ENCODE measurements at places on chromosomes 3 and 15.

DNA sequence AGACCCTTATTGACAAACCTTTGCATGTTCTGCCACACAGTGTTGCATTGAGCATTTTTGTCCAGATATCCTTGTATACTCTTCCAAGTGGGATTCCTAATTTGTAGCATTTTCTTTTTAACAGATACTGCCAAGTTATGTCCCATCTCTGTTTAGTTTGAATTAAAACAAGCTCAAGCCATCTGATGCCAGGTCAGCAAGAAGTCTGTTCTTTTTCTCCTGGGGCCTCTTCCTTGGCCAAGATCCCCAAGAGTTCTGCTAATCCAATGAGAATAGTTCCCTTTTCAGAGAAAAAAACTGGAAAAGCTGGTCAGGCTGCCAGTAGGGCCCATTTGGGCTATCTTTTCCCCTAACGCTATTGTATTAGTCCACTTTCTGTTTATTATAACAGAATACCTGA, 29.8 kb downstream of the GLDN start:
- no peak overlapping the region for H3K27ac ChIP-seq
- H3K27me3 ChIP-seq, result no peaks in the 10 kb centered on the region
- no peak for DNase-seq
- H3K4me1 ChIP-seq, result no peaks in the 10 kb centered on the region
- H3K4me3 ChIP-seq, result no peak overlapping the region

DNA sequence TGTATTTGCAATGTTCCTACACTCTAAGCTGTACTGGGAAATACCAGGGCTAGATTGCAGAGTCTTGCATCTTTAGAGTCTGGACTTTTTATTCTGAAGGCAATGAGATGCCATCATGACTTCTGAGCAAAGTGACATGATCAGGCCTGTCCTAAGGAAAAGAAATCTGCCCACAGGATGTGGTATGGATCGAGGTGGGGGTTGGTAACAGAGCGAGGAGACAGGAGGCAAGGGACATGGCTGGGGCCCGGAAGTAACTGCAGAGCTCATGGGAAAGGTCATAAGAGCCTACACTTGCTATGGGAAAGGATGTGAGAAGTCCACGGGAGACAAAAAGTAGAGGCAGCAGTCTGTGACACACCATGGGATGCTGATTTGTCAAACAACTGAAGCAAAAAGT, 121.5 kb downstream of the OXNAD1 start:
- H3K4me1 ChIP-seq, result peaks cover 57% of the 10 kb centered on the region
- no peaks in the 10 kb centered on the region for H3K27me3 ChIP-seq
- H3K4me3 ChIP-seq, result no peak overlapping the region
- peak; percentile 89 for DNase-seq

GRCh38 chr15:101696829-101697228, 27.4 kb downstream of the TARS3 start:
- no peaks in the 10 kb centered on the region for H3K27me3 ChIP-seq
- peaks cover 18% of the 10 kb centered on the region for H3K4me1 ChIP-seq
- no peak for DNase-seq
- H3K4me3 ChIP-seq, result no peak overlapping the region
- peaks cover 17% of the 10 kb centered on the region for H3K36me3 ChIP-seq
- no peak overlapping the region for H3K27ac ChIP-seq

- H3K4me3 ChIP-seq, result no peak overlapping the region
- H3K36me3 ChIP-seq, result no peaks in the 10 kb centered on the region
- no peaks in the 10 kb centered on the region for H3K4me1 ChIP-seq
- no peak for DNase-seq
These were observed 60.5 kb downstream of the LMCD1 start for GRCh38 chr3:8562081-8562595.

GRCh38 chr3:32469151-32469874, 33.3 kb downstream of the CMTM6 start:
- H3K4me1 ChIP-seq, result peaks cover 9% of the 10 kb centered on the region
- no peak for DNase-seq
- H3K27me3 ChIP-seq, result no peaks in the 10 kb centered on the region
- no peak overlapping the region for H3K4me3 ChIP-seq
- H3K36me3 ChIP-seq, result peaks cover 34% of the 10 kb centered on the region
- no peak overlapping the region for H3K27ac ChIP-seq

GRCh38 chr15:71044006-71044405, 71.3 kb upstream of the THSD4 start:
- DNase-seq, result no peak
- no peak overlapping the region for H3K4me3 ChIP-seq
- no peak overlapping the region for H3K27ac ChIP-seq

DNA sequence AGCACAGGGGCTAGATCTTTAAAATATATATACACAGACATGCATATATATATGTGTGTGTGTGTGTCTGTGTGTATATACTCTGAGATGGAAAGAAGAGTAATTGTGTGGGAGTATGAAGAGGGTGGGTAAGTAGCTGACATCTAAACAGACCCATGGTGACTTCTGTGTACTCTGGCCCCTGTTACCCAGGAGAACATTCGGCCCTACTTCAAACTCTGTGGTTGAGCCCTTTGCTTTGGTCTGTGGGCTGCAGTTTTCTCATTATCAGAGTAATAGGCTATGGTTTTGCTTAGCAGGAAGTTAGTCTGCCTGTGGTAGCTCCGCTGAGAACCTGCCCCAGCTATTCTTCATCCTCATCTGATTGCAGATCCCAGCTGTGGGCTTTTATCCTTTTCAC, 141.4 kb downstream of the RBPMS2 start:
- H3K27ac ChIP-seq, result peak overlapping the region; percentile 50
- H3K36me3 ChIP-seq, result peaks cover 25% of the 10 kb centered on the region
- peaks cover 31% of the 10 kb centered on the region for H3K4me1 ChIP-seq
- peak; percentile 70 for DNase-seq

GRCh38 chr15:25436707-25437106, 2.1 kb downstream of the UBE3A start:
- H3K27ac ChIP-seq, result no peak overlapping the region
- peak overlapping the region; percentile 84 for H3K4me3 ChIP-seq
- peaks cover 51% of the 10 kb centered on the region for H3K4me1 ChIP-seq
- no peaks in the 10 kb centered on the region for H3K27me3 ChIP-seq
- DNase-seq, result no peak
- H3K36me3 ChIP-seq, result peaks cover 11% of the 10 kb centered on the region

- DNase-seq, result no peak
- no peaks in the 10 kb centered on the region for H3K4me1 ChIP-seq
- H3K27ac ChIP-seq, result no peak overlapping the region
- no peaks in the 10 kb centered on the region for H3K36me3 ChIP-seq
- no peaks in the 10 kb centered on the region for H3K27me3 ChIP-seq
These were observed 401.4 kb downstream of the ROBO1 start for GRCh38 chr3:79366414-79366813.

DNA sequence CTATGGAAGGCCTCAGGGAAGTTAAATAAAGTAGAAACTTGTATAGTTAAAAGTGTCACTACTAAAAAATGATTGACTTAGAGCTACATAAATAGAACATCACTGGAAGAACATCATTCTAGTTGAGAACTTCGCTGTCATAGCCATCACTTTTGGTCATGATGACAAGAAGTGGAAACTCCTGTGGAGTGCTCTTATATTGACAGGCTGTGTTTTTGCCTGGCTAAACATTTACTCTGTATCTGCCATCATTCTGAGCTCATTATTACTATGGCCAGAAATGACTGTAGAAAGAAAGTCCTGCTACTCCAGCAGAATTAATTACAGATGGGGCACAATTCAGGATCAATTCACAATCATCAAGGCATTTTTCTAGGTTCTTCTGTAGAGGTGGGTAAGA, 165.1 kb upstream of the GOLIM4 start:
- H3K27me3 ChIP-seq, result no peaks in the 10 kb centered on the region
- H3K4me3 ChIP-seq, result no peak overlapping the region
- H3K27ac ChIP-seq, result no peak overlapping the region
- no peak for DNase-seq

- H3K36me3 ChIP-seq, result no peaks in the 10 kb centered on the region
- no peaks in the 10 kb centered on the region for H3K4me1 ChIP-seq
These were observed 377.8 kb upstream of the PROK2 start for GRCh38 chr3:72162649-72163184.

DNA sequence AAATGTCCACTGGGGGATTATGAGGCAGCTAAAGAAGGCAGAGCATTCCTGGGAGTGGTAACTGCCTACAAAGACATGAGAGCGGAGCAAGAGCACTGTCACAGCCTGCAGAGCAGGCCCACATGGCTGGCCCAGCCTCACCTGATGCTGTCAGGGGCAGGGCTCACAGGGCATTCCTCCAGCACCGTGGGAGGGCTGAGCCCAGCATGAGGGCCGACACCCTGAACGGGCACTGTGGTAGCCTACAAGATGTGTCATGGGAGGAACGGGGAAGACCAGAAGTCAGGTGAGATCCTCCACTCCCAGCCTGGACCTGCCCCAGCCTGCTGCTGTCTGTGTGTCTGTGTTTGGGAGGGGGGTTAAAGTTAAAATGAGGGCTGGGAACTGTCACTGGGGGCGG, 30.1 kb downstream of the CCDC12 start:
- no peaks in the 10 kb centered on the region for H3K27me3 ChIP-seq
- H3K27ac ChIP-seq, result peak overlapping the region; percentile 69
- H3K36me3 ChIP-seq, result peaks cover 59% of the 10 kb centered on the region
- no peak for DNase-seq
- no peak overlapping the region for H3K4me3 ChIP-seq

DNA sequence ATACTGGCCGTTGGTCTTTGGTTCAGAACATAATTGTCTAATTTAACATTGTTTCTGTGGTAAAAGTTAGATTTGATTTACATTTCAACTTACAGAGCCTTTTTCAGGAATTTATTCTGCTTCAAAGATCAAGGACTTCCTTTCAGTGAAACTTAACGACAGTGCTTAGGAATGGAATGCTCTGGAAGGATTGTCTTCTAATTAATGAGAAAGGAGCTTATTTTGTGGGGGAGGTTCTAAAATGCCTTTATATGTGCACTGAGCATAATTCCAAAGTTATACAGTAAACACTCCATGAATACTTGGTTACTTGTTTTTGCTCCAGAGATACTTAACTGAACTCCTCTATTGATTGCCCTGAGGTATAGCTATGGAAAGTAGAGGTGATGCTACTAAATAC, 75.7 kb downstream of the CACNA1D start:
- H3K27me3 ChIP-seq, result peaks cover 15% of the 10 kb centered on the region
- no peaks in the 10 kb centered on the region for H3K4me1 ChIP-seq
- H3K36me3 ChIP-seq, result no peaks in the 10 kb centered on the region
- no peak overlapping the region for H3K4me3 ChIP-seq
- no peak overlapping the region for H3K27ac ChIP-seq

DNA sequence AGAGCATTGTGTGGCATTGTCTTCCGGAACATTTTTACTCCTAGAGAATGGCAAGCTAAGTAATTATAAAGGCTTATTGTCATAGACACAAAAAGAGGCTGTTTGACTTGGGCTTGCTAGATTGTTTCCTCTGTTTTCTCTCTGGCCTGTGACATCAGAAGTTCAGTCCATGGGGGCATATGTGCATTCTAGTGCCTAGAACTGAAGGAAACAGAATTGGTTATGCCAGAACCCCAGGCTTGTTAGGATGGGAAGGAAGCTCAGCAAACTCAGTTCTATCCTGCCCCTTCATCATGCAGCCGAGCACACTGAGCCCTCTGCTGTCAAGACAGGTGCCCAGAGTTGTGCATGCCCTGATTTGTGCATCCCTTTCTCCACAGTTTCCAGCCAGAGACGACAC, 131.3 kb downstream of the PDE8A start:
- no peaks in the 10 kb centered on the region for H3K36me3 ChIP-seq
- H3K27me3 ChIP-seq, result no peaks in the 10 kb centered on the region
- no peak overlapping the region for H3K27ac ChIP-seq
- no peaks in the 10 kb centered on the region for H3K4me1 ChIP-seq
- no peak overlapping the region for H3K4me3 ChIP-seq
- no peak for DNase-seq

- H3K27ac ChIP-seq, result no peak overlapping the region
- no peak overlapping the region for H3K4me3 ChIP-seq
- H3K36me3 ChIP-seq, result peaks cover 68% of the 10 kb centered on the region
- no peak for DNase-seq
These were observed 32.9 kb upstream of the ALPK3 start for GRCh38 chr15:84784262-84784661.

- DNase-seq, result no peak
- H3K27me3 ChIP-seq, result no peaks in the 10 kb centered on the region
- H3K36me3 ChIP-seq, result no peaks in the 10 kb centered on the region
- no peaks in the 10 kb centered on the region for H3K4me1 ChIP-seq
These were observed 55.9 kb upstream of the C3orf80 start for GRCh38 chr3:160169139-160169976.

- no peaks in the 10 kb centered on the region for H3K4me1 ChIP-seq
- no peaks in the 10 kb centered on the region for H3K27me3 ChIP-seq
- DNase-seq, result no peak
- H3K27ac ChIP-seq, result no peak overlapping the region
- H3K4me3 ChIP-seq, result no peak overlapping the region
These were observed 18.2 kb downstream of the ABTB1 start for GRCh38 chr3:127690823-127691452.

- H3K27ac ChIP-seq, result no peak overlapping the region
- H3K36me3 ChIP-seq, result no peaks in the 10 kb centered on the region
- no peaks in the 10 kb centered on the region for H3K27me3 ChIP-seq
These were observed 258.3 kb downstream of the SV2B start for GRCh38 chr15:91358405-91358804.

- no peak overlapping the region for H3K27ac ChIP-seq
- H3K4me3 ChIP-seq, result no peak overlapping the region
- H3K27me3 ChIP-seq, result no peaks in the 10 kb centered on the region
- no peak for DNase-seq
- H3K4me1 ChIP-seq, result no peaks in the 10 kb centered on the region
These were observed 147.0 kb upstream of the THRB start for GRCh38 chr3:24641628-24642027.

- peaks cover 27% of the 10 kb centered on the region for H3K4me1 ChIP-seq
- no peaks in the 10 kb centered on the region for H3K27me3 ChIP-seq
- no peaks in the 10 kb centered on the region for H3K36me3 ChIP-seq
- no peak overlapping the region for H3K4me3 ChIP-seq
- DNase-seq, result no peak
- H3K27ac ChIP-seq, result no peak overlapping the region
These were observed 77.6 kb upstream of the CHD2 start for GRCh38 chr15:92822216-92823144.

- H3K36me3 ChIP-seq, result no peaks in the 10 kb centered on the region
- H3K27ac ChIP-seq, result no peak overlapping the region
- no peaks in the 10 kb centered on the region for H3K27me3 ChIP-seq
- DNase-seq, result no peak
These were observed 1.7 kb upstream of the CLN6 start for GRCh38 chr15:68231102-68231818.

DNA sequence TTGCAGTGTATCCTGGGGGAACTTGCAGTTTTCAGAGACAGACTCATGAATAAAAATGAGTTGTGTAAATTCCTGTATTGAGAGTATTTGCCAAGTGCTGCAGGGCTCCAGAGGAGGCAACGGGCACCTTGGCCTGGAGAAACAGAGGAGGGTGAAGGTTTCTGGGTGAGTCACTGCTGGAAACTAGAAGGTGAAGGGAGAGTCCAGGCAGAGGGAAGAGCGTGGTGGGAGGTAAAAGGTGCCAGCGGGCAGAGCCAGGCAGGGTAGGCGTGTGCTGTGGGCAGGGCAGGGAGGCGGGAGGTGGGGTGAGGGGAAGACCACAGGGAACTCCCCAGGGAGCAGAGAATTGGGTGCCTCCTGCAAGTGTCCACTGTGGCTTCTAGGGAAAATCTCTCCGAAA, 120.8 kb downstream of the SLCO3A1 start:
- no peak overlapping the region for H3K4me3 ChIP-seq
- no peaks in the 10 kb centered on the region for H3K27me3 ChIP-seq
- no peak for DNase-seq
- no peak overlapping the region for H3K27ac ChIP-seq
- no peaks in the 10 kb centered on the region for H3K4me1 ChIP-seq
- H3K36me3 ChIP-seq, result no peaks in the 10 kb centered on the region

- H3K4me1 ChIP-seq, result no peaks in the 10 kb centered on the region
- H3K27me3 ChIP-seq, result no peaks in the 10 kb centered on the region
- DNase-seq, result no peak
- no peak overlapping the region for H3K27ac ChIP-seq
These were observed 2.8 kb downstream of the ZIC4 start for GRCh38 chr3:147403511-147403910.

Measured in DND-41 (cell line).